ENCODE measurements at places on chromosomes 16 and 17. TPM values are rescaled to one million over a fixed set of nuclear protein-coding genes. Genes with fewer than 3 reads are reported as not detected.

Gene PRKCA
- 3.2 TPM for total RNA-seq

Gene DPEP1
- total RNA-seq, result not detected

Gene LUC7L
- total RNA-seq, result 53.0 TPM

Gene DPEP3
- total RNA-seq, result not detected

Gene PPP1R1B
- 2.4 TPM for total RNA-seq

Gene CACNA1H
- total RNA-seq, result 57.5 TPM

Gene C17orf58
- total RNA-seq, result 3.2 TPM

Gene OXLD1
- total RNA-seq, result 96.1 TPM

Gene PGS1
- 41.8 TPM for total RNA-seq

Gene DOC2A
- total RNA-seq, result not detected

Gene SLC2A4
- 4.9 TPM for total RNA-seq

Gene ABAT
- total RNA-seq, result 1.8 TPM

Gene DYNLRB2
- total RNA-seq, result not detected

Gene NAGS
- total RNA-seq, result 48.2 TPM

Gene ABCA3
- total RNA-seq, result 25.9 TPM

Gene HAGHL
- 9.7 TPM for total RNA-seq

GRCh38 chr16:15765116-15765515 is 91.7 kb downstream of the MYH11 start:
- DNase-seq, result no peak

- DNase-seq, result no peak
Observed at GRCh38 chr17:65886315-65887245, 305.4 kb downstream of the CEP112 start.

DNA sequence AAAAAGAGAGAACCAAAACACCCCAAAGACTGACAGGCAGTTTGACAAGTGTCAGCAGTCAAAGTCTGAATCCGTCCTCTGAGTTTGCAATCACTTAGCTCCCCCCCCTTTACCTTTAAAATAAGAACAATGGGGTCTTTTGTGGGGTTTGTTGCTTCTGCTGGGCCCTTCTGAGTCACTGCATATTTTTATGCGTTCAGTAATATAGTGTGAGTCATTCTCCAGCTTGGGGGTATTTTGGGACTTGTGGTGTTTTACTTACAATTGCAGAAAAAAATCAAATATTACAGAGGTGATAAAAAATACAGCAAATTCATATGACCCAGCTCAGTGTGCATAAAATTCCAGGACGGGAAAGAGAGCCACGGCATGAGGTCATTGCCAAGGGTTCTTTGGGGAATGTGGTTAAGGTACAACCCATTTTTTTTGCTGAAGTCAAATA is 120.1 kb downstream of the CYLD start:
- DNase-seq, result no peak

GRCh38 chr16:19223235-19224170 is 55.5 kb downstream of the SYT17 start:
- no peak for DNase-seq

GRCh38 chr16:48555597-48556242 is 54.3 kb downstream of the N4BP1 start:
- no peak for DNase-seq

DNA sequence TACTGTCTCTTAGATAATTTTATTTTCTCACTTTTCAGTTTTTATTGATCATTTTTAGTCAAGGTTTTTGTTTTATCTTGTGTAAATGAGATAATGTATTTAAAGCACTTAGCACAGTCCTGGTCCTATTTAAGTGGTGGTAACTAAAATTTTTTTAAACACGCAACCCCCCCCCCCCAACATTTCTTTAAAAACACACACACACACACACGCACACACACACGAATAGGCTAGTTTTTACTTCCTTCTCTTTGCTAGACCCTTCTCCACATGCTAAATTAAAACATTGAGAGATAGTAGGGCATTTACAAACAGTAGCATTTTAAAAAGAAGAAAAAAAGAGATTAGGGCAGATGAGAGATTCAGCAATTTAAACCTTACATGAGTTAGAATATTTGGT is 5.0 kb downstream of the NFATC3 start:
- no peak for DNase-seq

GRCh38 chr17:74426551-74427047 is 5.3 kb upstream of the GPRC5C start:
- DNase-seq, result no peak

DNA sequence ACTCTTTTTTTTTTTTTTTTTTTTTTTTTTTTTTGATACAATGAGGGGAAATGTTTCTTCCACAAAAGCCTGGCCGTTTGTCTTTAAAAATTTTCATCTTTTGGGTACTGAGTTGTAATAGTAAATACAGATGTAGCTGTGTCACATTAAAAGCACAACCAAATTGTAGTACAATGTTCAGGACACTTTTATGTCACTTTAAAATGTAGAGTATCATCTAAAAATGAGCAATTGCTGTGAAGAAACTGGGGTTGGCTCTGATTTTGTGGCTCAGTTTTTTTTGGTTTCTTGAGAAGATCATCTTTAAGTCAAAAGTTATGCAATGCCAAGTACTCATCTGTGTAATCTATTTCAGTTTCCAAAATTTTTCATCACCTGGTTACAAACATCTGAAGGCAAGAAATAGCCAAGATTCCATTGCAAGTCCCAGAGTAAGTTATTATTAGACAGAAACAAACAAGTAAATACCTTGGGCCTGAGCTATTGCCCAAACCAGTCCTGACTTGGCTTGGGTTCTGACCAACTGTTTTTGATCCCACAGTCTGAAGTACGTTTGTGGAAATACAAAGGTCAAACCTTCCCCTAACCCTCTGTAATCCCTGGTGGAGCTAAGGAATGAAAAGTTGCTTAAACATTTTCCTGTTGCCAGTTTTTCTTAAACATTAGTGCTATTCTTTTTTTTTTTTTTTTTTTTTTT is 717.2 kb downstream of the WWOX start:
- DNase-seq, result no peak

DNA sequence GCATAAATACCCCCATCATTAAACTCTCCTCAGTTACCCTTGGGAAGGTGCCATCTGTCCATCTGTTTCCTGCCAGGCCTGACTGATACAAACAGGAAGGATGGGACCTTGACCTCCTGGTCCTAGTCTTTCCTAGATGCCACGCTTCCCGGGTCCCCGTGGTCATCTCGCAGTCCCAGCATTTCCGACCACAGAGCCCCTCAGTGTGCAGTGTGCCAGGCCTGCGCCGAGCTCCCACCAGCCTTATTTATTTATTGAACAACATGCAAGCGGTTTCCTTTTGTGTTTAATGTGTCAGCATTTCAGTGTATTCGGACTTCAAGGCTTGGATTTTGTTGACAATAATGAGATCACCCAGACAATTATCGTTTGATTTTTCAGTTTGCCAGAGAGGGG is 45.6 kb upstream of the NKD1 start:
- no peak for DNase-seq

- DNase-seq, result no peak
Observed at GRCh38 chr16:25298165-25298872, 40.7 kb upstream of the ZKSCAN2 start.

DNA sequence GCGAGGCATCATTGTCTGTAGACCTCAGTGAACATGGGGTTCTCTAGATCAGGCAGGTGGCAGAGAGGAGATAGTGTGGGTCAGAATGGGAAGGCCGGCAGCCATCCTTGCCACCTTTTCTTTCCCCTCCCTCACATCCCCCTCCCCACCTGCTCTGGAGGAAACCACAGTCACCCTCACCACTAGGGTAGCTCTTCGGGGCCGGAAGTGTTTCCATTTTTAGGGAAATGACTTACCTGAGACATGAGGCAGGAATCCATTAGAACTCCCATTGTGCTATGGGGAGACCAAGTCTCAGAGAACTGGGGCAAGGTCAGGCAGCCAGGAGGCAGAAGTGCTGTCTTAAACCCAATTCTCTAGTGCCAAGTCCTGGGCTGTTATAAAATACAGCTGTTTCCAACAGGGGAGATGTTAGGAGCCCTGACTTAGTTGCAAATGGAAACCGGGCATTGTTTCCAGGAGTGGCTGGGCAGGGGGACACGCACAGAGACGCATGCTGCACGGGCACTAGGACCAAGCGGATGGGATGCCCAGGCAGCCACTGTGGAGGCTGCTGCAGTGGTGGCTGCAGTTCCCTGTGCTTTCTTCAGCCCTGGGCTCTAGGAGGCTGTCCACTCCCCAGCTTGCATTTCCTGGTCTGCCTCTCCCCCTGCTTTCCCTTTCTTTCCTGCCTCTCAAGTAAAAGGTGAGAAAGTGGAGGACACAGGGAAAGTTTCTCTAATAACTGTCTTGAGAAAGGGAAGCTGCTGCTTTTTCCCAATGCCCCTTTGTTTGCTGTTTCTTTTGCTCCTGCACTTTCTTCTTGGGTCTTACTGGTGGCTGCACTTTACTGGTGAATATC is 2.8 kb downstream of the HAS3 start:
- no peak for DNase-seq

DNA sequence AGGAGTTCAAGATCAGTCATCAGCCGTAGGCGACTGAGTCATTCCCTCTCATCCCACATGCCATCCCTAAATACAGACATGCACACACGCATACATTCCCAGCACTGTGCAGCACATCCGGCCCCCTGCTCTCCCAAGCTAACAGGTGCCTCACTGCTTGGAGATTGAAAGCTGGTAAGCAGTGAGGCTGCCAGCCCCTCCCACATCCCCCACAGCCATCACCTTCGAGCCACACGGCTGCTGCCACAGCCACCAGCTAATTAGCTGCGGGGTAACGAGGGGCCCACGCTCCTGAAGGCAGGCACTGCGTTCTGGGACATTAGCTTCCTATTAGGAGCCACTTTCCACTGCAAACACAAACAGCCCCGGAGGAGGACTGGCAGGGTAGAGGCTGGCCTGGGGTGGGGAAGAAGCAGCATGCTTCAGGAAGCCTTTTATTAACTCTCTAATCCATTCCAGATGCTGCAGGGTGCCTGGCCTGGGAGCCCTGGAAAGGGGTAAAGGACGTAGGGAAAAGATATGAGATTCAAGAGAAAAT is 179.6 kb downstream of the CCT6B start:
- DNase-seq, result no peak

- DNase-seq, result no peak
Observed at GRCh38 chr16:53849585-53849984, 145.6 kb downstream of the FTO start.

- no peak for DNase-seq
Observed at GRCh38 chr17:69478916-69479315, 64.4 kb downstream of the MAP2K6 start.

- DNase-seq, result no peak
Observed at GRCh38 chr17:73492821-73493814, 151.1 kb downstream of the SDK2 start.

DNA sequence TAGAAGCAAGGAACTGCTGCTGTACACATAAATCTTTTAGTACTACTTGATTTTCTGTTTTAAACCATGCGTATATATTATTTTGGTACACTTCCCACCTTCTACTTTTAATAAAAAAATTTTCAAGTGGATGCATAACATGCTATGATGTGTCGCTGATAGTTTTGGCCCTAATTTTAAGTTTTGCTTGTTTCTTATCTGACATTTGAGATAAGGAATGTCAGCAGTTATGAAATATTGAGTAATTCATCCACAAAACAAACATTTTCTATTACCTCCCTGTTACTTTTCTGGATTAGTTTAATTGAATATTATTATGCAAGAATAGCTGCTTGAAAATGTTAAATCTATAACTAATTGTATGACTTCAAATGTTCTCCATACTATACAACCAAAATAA is 35.8 kb downstream of the N4BP1 start:
- DNase-seq, result no peak

- no peak for DNase-seq
Observed at GRCh38 chr16:27636453-27637240, 86.7 kb downstream of the KATNIP start.

DNA sequence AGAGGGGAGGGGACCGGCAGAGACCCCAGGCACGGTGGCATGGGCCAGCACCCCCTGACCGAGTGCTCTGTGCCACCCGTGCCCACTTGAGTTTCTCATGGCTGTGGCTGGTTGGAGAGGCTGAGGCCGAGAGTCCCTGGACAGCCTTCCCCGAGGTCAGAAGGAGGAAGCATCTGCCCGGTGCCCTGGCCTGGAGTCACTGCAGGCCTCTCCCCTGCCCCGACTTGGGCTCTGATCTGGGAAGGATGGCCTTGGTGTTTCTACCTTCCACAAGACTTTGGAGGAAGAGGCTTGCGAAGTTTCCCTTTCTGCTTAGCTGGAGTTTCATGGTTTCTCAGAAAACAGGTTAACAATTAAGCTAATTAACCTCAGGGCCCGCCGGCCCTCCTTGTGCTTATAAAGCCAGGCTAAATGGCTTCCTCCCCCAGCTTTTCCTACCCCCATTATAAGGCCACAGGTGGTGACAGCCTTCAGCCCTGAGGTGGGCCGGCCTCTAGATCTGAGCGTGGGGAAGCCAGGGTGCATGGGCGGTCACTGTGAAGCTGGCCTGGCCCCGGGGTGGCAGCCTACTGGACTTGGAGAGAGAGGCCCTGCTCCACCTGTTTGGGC is 17.3 kb downstream of the LLGL2 start:
- no peak for DNase-seq

DNA sequence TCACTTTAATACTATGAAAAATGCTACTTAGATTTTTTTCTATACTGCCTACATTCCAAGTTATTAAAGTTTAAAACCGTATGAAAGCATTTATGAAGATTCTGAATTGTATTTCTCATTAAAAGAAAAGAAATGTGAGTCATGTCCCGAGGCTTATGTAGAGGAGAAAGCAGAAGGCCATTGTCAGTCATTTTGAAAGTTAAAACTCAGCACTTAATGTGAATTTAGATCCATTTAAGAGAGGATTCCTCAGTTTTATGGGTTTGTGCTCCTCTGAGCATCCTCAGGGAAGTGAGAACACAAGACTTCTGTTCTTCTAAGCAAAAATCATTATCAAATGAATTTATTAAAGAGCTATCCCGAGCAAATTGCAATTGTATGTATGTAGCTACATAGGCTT is 11.8 kb downstream of the C17orf75 start:
- DNase-seq, result no peak

DNA sequence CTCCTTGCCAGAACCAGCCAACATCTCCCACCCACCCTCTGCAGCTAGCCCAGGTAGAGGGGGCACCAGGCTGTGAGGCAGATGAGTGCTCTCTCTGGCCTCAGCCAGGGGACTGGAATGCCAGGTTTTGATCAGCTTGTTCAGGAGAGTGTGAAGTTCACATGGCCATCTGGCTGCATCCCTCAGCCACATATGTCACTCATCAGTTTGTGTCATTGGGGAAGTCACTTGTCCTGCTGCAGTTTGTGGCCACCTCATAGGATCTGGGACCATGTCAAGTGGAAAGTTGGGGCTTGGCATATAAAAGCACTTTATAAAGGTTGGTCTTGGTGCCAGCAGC is 147.6 kb downstream of the SOCS1 start:
- DNase-seq, result no peak
